ENCODE measurements at places on chromosomes 1 and 21. TPM values are rescaled to one million over a fixed set of nuclear protein-coding genes. Genes with fewer than 3 reads are reported as not detected.

DNA sequence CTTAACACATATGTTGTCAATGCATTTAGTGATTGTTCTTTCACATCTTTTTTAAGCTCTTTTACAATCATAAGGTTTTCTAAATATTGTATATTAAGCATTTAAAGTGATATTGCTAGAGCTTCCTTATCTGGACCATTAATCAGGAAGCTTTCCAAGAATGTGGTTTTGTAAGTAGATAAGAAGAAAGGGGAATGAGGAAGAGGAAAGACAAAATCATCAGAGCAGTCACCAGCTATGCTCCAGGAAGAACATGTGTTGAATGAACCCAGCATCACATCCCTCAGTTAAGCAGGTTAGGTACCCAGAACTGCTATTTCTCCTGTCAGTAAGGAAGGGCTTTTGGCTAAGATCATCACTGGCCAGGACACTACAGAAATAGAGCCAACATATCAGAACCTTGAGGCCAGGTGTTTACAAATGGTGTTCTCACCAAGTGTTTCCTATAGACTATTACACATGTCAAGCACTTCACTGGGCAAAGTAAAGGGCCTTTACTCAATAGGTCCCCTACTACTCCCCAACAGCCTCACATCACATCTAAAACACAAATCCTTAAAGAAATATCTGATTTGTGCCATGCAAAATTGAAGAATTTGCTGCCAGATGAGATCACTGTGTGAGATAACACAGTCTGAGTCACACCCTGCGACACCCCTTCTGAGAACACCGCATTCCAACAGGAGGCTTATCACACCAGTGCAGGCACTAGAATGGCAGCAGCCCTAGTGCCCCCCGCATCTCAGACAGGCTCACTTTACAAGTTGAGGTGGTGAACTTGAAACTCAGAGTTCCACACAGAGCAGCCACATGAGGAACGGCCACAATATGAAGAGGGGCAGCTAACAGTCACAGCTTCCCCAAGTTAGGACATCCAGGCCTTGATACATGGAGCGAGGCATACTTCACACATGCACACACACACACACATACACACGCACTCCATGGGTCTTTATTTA lies 1.8 kb upstream of the SPRR2A start:
- no peaks in the 10 kb centered on the region for H3K4me1 ChIP-seq
- no peak overlapping the region for H3K27ac ChIP-seq
- H3K27me3 ChIP-seq = no peaks in the 10 kb centered on the region
- H3K36me3 ChIP-seq = no peaks in the 10 kb centered on the region
- no peak for DNase-seq

DNA sequence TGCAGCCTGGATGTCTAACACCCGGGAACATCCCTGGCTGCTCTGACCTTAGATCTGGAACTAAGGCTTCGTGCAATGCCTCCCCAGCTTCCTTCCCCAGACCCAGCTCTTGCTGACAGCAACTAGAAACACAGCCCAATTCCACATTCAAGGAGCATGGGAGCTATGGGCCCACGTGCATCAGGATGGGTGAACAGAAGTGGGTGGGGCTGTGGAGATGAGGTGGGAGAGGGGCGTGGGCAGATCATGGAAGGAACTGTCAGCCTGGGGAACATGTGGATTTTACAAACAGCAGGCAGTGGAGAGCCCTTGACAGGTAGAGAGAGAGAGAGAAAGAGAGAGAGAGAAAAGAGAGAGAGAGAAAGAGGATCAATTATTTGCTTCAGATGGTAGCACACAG lies 231.6 kb downstream of the MATN1 start:
- no peak overlapping the region for H3K27ac ChIP-seq
- no peak overlapping the region for H3K4me3 ChIP-seq
- no peaks in the 10 kb centered on the region for H3K36me3 ChIP-seq
- H3K27me3 ChIP-seq = no peaks in the 10 kb centered on the region
- H3K4me1 ChIP-seq = no peaks in the 10 kb centered on the region
- no peak for DNase-seq

- H3K27me3 ChIP-seq = peaks cover 38% of the 10 kb centered on the region
- H3K27ac ChIP-seq = no peak overlapping the region
- peak; percentile 92 for DNase-seq
- peaks cover 25% of the 10 kb centered on the region for H3K4me1 ChIP-seq
Measured at GRCh38 chr1:6497215-6497866, 5.9 kb upstream of the PLEKHG5 start.

DNA sequence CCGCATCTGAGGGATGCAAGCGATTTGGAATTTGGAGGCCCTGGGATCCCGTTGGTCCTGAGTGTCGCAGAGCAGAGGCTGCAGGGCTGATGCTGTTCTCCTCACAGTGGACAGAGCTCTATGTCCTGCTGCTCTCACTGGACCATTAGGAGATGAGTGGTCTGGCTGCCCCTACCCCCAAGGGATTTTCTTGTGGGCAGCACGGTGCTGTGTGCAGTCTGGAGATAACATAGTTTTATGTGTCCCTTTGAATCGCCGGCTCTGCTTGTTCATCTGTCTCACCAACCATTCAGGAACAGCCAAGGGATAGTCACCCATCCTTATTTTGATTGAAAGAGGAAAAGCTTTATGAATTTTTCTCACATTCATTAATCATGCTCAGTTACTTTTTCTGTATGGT lies 49.9 kb downstream of the CHRM3 start:
- H3K27ac ChIP-seq = no peak overlapping the region
- DNase-seq = no peak
- H3K4me1 ChIP-seq = no peaks in the 10 kb centered on the region
- no peak overlapping the region for H3K4me3 ChIP-seq

DNA sequence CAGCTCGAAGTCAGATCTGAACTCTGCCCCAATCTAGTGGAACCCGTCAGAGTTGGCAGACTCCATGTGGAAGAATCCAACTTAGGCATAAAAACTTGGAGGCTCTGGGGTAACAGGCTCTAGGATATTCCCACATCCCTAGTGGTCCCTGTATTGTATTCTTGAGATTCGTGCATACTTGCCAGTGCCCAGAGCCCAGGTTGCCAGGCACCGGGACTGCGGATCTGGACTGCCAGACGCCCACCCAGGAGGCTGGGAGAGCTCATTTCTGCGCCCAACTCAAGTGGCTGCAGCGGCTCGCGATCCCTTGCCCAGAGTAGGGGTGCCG lies 1.1 kb downstream of the GRIK1 start:
- H3K36me3 ChIP-seq = no peaks in the 10 kb centered on the region
- no peaks in the 10 kb centered on the region for H3K4me1 ChIP-seq
- H3K27ac ChIP-seq = no peak overlapping the region
- peaks cover 96% of the 10 kb centered on the region for H3K27me3 ChIP-seq
- H3K4me3 ChIP-seq = peak overlapping the region; percentile 65
- no peak for DNase-seq

- DNase-seq = no peak
- no peak overlapping the region for H3K4me3 ChIP-seq
- H3K27me3 ChIP-seq = no peaks in the 10 kb centered on the region
Measured at GRCh38 chr1:166353213-166353612, 186.4 kb upstream of the FAM78B start.

DNA sequence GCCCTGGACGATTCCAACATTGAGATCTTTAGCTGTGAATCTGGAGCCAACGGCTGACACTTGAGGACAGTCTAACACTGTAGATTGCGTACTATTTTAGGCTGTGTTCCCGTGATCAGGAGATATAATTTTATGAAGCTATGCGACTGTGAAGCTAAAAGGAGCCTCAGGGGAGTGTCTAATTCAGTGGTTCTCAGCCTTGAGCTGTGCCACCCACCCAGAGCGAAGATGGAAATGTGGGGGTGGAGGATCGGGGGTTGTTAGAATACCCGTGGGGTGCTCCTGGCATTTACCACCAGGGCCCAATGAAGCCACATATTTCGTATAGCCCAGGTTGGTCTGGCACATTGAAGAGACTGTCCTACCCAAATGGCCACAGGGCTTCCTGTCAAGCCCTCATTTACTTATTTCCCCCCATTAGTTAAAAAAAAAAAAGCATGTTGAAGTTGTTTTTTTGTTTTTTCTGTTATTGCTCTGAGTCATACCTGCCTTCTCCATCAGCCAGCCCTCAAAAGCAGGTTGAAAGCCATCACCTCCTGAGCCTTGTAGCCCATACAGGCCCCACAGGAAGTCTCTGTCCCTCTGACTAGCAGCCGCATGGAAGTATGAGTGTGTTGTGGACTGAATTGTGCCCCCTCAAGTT lies 141.7 kb downstream of the GALNT2 start:
- DNase-seq = no peak
- H3K36me3 ChIP-seq = no peaks in the 10 kb centered on the region
- no peaks in the 10 kb centered on the region for H3K27me3 ChIP-seq
- peaks cover 16% of the 10 kb centered on the region for H3K4me1 ChIP-seq

DNA sequence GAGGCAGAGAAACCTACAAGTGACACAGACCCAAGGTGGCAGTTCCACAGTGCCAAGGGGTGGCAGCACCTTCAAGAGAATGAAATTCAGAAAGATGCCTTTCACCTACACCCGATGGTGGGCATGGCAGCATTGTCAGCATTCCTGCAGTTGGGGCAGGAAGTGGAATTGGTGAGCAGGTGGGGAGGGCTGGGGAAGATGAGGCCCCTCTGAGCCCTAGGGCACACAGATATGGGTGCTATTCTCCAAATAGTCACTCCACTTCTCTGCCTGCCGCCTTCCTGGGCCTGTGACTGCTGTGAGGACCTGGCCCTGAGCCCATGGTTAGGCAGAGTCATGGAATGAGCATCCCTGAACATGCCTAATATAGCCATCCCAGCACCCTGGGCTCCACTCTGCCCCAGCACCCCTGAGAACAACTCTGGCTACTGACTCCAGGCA lies 8.3 kb downstream of the SHISA4 start:
- DNase-seq = no peak
- no peak overlapping the region for H3K27ac ChIP-seq
- H3K4me1 ChIP-seq = peaks cover 10% of the 10 kb centered on the region
- H3K27me3 ChIP-seq = no peaks in the 10 kb centered on the region

GRCh38 chr1:103441342-103441741 lies 84.2 kb upstream of the RNPC3 start:
- H3K27me3 ChIP-seq = no peaks in the 10 kb centered on the region
- H3K4me3 ChIP-seq = no peak overlapping the region
- no peak overlapping the region for H3K27ac ChIP-seq
- no peaks in the 10 kb centered on the region for H3K36me3 ChIP-seq

DNA sequence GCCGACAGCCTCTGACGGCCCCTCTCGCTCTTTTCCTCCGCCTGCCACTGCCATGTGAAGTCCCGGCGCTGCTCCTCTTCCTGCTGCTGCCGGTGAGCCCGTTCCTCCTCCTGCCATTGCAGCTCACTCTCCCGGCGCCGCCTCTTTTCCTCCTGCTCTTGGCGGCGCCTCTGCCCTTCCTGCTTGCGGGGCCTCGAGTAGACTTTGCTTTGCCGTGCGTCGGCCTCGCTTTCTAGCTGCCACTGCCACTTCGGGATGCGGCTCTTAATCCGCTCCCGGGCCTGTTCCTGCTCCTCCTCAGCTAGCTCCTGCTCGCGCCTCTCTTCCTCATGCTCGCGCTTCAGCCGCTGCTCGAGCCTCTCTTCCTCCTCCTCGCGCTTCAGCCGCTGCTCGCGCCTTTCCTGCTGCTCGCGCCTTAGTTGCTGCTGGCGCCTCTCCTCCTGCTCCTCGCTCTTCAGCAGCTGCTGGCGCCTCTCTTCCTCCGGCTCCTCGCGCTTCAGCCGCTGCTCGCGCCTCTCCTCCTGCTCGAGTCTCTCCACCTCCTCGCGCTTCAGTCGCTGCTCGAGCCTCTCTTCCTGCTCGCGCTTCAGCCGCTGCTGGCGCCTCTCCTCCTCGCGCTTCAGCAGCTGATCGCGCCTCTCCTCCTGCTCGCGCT lies 4.3 kb downstream of the TCHH start:
- no peaks in the 10 kb centered on the region for H3K36me3 ChIP-seq
- peak; percentile 34 for DNase-seq
- H3K4me1 ChIP-seq = no peaks in the 10 kb centered on the region
- H3K4me3 ChIP-seq = peak overlapping the region; percentile 24

DNA sequence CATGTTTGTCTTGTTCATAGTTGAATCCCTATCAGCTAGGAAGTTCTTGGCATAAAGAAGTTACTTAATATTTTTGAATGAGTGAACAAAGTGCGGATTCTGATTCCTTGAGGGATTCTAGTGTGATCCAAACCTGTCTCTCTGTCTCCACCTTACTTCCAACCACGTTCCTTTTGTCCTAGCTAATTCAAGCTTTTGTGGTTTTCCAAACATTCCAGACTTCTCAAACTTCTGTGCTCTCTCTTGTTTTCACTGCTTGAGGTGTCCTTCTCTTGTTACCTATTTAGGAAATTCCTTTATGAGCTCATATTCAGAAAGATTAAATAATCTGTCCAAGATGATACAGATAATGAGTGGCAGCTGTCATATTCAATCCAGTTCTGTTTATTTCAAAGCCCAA lies 353.2 kb downstream of the PTBP2 start:
- H3K4me1 ChIP-seq = no peaks in the 10 kb centered on the region
- H3K27ac ChIP-seq = no peak overlapping the region
- no peaks in the 10 kb centered on the region for H3K27me3 ChIP-seq
- no peaks in the 10 kb centered on the region for H3K36me3 ChIP-seq

DNA sequence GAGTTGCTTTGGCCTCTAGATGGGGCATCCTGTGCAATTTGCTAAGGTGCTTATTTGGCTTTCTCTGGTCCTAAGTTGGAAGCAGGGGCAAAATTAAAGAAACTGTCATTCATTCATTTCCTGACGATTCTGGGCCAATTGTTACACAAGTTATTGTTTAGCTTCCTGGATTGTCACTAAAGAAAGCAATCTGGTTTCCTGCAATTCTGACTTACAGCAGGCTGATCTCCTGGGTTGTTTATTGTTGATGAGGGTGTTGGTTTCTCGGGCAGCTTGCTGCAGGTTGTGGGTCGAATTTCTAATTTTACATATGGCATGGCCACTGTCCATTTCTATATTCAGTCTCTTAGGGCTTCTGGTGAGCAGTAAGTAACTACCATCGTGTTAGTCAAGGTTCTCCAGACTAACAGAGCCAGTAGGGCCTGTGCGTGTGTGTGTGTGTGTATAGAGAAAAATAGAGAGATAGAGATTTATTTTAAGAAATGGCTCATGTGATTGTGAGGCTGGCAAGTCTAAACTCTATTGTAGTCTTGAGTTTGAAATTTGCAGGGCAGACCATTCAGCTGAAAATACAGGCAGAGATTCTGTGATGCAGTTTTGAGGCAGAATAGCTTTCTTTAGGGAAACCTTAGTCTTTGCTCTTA lies 30.4 kb downstream of the CTH start:
- peaks cover 8% of the 10 kb centered on the region for H3K4me1 ChIP-seq
- no peak overlapping the region for H3K4me3 ChIP-seq
- H3K27me3 ChIP-seq = no peaks in the 10 kb centered on the region
- H3K27ac ChIP-seq = no peak overlapping the region
- no peak for DNase-seq

- H3K27ac ChIP-seq = peak overlapping the region; percentile 96
- H3K4me1 ChIP-seq = peaks cover 4% of the 10 kb centered on the region
- H3K36me3 ChIP-seq = peaks cover 5% of the 10 kb centered on the region
- peak overlapping the region; percentile 69 for H3K4me3 ChIP-seq
Measured at GRCh38 chr1:40257313-40257687, 736 bp upstream of the ZMPSTE24 start.

The PCAT6 gene
- 4.2 TPM for total RNA-seq

The RLF gene
- total RNA-seq = 72.7 TPM

The PLCH2 gene
- total RNA-seq = 0.54 TPM

The TMEM125 gene
- 0.73 TPM for total RNA-seq

The CLEC20A gene
- total RNA-seq = not detected

The LDLRAD1 gene
- total RNA-seq = not detected

The LINGO4 gene
- total RNA-seq = not detected
